ENCODE measurements at places on chromosomes 5 and 9.

DNA sequence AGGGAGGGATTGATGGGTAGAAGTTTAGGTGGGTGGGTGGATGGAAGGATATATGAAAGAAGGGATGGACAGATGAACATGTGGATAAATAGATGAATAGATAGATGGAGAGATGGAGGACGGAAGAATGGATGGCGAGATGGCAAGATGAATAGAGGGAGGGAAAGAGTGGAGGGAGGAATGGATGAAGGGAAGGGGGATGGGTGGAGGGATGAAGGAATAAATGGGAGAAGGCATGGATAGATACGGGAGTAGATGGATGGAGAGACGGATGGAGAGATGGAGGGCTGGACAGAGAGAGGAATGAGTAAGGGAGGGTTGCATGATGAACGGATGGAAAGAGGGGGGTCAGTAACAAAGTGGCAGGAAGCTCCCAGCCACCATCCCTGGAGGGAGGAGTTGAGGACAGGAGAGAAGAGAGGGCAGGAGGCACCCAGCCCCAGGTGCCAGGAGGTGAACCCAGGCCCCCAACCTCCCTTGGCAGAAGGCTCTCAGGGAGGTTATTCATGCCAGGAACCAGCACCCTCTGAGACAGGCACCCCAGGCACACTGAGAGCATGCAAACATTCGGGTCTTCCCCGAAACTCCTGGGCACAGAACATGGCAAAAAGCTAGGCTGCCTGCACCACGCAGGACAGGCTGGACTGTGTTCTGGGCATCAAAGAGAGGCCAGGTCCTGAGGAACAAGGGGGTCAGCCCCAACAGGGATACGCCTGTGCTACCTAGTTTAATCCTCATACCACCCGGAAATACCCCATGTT, 9.1 kb downstream of the SARDH start:
- no peak for DNase-seq

- DNase-seq: no peak
These were observed 39.0 kb upstream of the TTC1 start for GRCh38 chr5:159969966-159970365.

- no peak for DNase-seq
These were observed 331.4 kb downstream of the FBXL7 start for GRCh38 chr5:15831408-15831807.

DNA sequence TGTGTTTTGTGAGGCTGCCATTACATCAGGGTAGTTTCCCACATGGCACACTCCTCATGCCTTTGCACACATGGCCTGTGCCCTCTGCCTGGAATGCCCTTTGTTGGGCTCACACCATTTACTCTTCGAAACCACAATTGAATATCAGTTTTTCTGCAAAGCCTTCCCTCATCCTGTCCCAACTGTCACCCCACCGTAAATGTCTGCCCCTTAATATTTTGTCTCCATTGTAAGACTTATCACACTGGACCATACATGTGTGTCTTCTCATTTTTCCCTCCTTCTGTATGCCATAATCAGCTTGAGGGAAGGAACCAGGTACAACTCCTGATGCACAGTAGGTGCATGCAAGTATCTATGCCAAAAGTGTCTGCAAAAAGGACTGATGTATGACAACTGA, 62.7 kb upstream of the TMEM252 start:
- no peak for DNase-seq

GRCh38 chr9:115198001-115198400, 80.0 kb upstream of the TNC start:
- DNase-seq: no peak

DNA sequence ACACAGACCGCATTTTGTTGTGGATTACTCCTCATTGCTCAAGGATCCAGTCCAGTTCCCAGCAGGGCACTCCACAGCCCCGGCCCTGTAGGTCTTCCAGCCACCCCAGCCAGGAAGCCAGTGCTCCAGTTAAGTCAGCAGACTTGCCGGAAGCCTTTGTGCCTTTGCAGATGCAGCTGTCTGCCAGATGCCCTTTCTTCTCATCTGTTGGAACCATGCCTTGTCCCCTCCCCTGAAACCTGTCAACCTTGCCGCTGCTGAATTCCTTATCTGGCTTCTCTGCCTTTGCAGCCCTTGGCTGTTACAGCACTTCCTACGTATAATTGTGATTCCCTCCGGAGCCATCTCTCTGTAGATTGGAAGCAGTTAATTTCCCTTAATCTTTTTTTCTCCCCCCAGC, 28.4 kb downstream of the PSAT1 start:
- no peak for DNase-seq

GRCh38 chr9:6692433-6692832, 46.9 kb upstream of the GLDC start:
- DNase-seq: no peak

- no peak for DNase-seq
These were observed 468.5 kb downstream of the CDH9 start for GRCh38 chr5:26569929-26570258.

DNA sequence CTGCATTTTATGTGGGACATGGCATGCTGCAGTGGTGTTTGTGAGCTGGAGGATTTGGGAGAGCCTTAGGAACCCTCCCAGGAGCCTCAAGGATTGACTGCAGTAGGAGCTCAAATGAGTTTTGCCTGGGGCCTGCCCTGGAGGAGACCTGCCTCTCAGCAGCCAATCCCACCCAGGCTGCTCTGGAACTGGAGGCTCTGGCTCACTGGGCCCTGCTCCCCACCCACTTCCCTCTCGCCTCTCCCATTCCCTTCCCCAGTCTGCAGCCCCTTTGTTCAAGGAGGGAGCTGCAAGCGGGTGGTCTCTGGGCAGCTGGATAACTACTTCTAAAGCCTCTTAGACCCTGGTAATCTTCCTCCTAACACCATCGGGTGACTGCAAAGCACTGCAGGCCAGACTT, 24.2 kb downstream of the KCNIP1 start:
- DNase-seq: no peak

DNA sequence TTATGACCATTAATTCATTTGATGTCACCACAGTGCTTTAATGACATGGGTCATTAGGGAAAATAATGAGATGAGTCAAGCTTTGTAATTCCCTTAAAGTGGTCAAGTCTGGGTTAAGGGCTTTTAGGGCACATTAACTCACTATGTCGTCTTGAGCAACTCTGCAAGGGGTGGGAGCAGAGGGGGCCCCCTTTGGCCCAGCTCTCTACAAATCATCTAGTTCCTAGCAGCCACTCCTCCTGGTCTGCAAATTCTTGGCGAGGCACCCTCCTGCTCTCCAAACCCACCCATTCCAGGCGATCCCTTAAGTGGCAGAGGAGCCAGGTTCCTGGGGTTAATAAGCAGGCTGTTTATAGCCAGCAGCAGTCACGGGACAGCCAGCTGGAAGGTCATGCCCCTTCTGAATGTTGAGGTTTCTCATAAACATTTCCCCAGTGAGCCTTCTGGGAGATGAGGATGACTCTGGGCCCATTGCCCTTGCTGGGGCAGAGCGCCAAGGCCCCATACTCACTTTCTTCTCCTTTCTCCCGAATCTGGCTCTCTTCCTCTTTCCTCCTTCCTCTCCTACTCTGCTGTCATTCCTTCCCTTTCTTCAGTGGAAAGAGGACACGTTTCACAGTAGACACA, 14.3 kb upstream of the GPX3 start:
- DNase-seq: no peak

DNA sequence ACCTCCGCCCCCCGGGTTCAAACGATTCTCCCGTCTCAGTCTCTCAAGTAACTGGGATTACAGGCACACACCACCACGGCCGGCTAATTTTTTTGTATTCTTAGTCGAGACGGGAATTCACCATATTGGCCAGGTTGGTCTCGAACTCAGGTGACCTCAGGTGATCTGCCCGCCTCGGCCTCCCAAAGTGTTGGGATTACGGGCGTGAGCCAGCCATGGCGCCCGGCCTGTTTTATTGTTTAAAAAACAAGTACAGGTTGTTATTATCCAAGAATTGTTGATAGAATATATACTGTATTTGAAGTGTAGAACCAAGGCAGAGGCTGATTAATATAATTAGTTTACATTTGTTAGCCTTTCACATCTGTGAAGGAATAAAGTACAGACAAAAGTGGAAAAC, 8.9 kb downstream of the PARP8 start:
- DNase-seq: no peak

DNA sequence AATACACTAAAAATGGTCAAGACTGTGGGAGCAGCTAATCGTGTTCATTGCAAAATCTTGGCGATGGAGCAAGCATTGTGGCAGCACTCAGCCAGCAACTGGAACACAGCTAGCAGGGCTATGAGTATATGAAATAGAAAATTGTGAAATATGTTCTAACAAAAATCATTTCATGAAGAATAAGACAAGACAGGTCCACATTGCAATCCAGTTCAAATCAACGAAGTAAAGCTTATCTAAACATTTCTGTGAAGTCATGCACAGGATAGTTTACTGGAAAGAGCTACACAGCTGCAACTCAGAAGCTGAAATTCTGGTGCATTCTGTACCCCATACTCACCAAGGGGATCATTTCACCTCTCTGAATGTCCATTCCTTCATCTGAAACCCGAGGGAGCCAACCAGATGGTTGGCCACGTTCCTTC, 5.3 kb upstream of the NFIL3 start:
- no peak for DNase-seq

GRCh38 chr9:73231203-73231602, 79.5 kb downstream of the ANXA1 start:
- DNase-seq: no peak

DNA sequence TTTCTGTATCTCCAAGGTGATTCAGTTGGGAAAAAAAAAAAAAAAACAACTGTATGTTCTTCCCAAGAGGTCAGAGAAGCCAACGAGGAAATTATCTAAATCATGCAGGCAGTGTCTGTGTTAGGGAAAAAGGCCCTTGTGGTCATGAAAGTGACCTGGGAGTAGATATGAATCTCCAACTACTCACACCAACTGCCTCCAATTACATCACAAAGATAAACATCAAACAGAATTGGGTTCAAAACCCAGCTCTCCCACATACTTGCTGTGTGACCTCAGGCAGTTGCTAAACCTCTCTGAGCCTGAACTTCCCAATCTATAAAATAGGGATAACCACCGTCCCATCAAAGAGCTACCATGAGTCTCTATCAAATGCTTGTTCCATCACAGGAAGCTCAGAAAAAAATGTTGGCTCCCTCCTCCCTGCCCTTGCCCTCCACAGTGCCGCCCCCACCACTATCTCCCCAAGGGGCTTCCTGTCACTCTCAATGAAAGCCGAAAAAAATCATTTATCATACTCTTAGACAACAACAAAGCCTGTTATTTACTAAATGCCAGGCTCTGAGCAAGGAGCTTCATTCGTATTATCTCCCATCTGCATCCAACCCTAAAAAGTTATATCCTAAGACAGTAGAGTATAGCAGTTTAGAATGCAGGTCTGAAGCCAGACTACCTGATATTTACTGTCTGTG, 42.9 kb downstream of the CDK5RAP2 start:
- no peak for DNase-seq

GRCh38 chr5:78509145-78509865, 139.3 kb downstream of the LHFPL2 start:
- no peak for DNase-seq

GRCh38 chr9:114850871-114851270, 45.0 kb upstream of the TNFSF15 start:
- DNase-seq: no peak

GRCh38 chr5:103463261-103463660, 99.3 kb downstream of the NUDT12 start:
- no peak for DNase-seq

DNA sequence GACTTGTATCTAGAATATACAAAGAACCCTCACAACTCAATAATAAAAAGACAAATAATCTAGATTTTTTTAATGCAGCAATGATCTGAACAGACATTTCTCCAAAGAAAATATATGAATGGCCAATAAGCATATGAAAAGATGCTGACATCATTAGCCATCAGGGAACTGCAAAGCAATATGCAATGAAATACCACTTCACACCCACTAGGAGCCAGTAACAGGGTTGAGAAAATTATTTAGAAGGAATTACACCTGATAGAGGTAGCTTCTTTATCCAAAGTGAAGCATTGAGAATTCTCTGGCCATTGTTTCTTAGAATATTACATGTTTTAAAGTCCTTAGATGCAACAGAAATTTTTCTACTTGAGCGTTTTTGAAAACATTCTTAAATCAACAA, 316.9 kb downstream of the KCNN2 start:
- no peak for DNase-seq

GRCh38 chr5:67817652-67818051, 397.9 kb upstream of the PIK3R1 start:
- no peak for DNase-seq

GRCh38 chr9:72292256-72292682, 72.7 kb downstream of the ZFAND5 start:
- no peak for DNase-seq

Measured in DMS153 (cell line).